Sigmoid colon (tissue), 7 donors: ENCODE measurements at places on chromosomes 11 and 22. TPM values are rescaled to one million over a fixed set of nuclear protein-coding genes. Genes with fewer than 3 reads are reported as not detected.

DNA sequence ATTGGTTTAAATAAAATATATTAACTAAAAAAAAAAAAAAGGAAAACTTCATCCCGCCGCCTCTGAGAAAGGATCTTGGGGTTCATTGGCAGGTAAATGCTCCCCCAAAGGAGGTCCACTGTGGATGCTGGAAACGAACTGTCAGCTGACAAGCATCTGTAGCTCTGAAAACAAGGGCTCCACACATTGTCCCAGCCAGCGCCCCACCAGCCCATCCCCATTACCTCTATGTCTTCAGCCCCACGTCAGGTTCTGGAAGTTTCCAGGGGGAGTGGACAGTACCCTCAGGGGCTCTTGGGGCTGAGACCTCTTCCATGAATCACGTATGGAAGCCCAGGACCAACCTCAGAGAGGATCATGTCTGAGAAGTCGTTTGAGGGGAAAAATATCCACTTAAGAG lies 66.4 kb upstream of the WNT7B start:
- peak; percentile 64 for DNase-seq

GRCh38 chr22:38285018-38285417 lies 12.2 kb upstream of the TMEM184B start:
- no peak for DNase-seq

DNA sequence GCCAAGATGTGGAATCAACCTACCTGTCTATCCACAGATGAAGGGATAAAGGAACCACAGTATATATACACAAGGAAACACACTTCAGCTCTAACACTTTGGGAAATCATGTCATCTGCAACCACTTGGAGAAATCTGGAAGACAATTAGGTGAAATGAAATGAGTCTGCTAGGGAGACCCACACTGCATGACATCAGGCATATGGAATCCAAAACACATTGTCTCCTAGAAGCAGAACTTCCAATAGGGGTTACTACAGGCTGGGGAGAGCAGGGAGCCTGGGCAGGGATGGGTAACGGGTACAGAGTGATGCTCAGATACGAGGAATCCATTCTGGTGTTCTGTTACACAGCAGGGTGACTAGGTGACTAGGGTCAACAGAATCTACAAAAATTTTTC lies 18.3 kb downstream of the RGL4 start:
- no peak for DNase-seq

C11orf16 gene
- polyA plus RNA-seq: not detected
